ENCODE measurements at places on chromosomes 13 and 19. TPM values are rescaled to one million over a fixed set of nuclear protein-coding genes. Genes with fewer than 3 reads are reported as not detected.

The RUBCNL gene
- total RNA-seq, result 35.2 TPM

- DNase-seq, result no peak
Observed at GRCh38 chr19:30883071-30883470, 466.2 kb downstream of the TSHZ3 start.

DNA sequence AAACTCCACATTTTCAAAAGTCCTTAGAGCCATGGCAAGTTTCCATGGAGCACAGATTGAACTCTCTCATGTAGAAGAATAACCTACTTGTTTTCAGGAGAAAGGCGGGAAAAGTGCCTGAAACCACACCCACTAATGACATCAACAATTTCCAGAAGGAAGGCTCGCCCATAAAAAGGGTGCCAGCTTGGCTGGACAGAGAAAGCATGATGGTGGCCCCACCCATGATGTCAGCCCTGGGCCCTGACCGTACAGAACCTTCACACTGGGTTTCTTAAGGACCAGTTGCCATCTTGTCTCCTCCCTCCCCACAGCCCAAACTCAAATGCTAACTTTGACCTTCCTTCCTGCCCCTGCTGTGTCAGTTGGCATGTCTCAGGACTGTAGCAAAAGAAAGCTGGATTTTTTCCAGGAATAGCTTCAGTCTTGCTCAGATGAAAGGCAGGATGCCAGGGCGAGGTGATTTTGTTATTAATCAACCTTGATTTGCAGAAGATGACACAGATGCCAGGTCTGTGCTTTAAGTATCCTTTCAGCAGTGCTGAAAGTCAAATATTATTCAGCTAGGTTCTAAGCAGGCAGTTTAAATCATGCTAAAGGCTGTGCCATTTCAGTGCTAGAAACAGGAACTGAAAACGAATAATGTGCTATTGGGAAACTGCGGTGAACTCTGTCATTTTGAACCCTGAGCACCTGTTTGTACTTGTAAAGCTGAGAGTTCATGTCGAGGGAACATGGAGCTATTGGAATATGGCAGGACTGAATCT is 89.5 kb upstream of the RFC3 start:
- DNase-seq, result no peak

GRCh38 chr13:24740014-24740890 is 23.7 kb upstream of the RNF17 start:
- DNase-seq, result no peak

DNA sequence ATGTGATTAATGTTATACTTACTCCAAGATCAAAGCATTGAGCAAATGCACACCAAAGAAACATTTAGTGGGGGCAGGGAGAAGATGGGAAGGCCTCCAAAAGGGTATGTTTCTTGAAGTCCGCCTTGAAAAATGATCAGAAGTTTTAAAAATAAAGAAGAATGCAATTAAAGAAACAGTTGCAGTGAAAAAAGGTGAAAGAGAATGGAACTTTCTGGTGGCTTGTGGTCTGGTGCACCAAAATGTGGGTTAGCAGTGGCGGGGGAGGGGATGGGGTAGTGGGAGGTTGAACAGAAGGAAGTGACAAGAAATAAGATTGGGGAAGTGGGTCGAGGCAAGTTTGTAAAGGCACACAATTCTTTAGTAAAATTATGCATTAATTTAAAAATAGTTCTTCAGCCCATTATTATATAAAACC is 2.5 kb downstream of the LCP1 start:
- peak; percentile 58 for DNase-seq

- peak; percentile 13 for DNase-seq
Observed at GRCh38 chr19:19445911-19446361, 40.5 kb downstream of the GATAD2A start.

The CACNA1A gene
- 5.7 TPM for total RNA-seq

DNA sequence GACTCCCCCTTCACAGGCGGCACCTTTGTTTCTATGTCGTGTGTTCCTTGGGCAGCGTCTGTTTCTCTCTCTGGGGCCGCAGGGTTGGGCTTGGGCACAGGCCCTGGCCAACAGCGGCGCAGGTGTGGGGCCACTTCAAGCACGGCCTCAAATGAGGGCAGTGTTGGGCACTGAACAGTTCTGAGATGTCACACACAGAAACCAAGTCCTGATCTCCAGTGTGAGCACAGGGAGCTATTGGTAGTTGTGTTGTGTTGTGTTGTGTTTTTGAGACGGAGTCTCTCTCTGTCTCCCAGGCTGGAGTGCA is 42.7 kb downstream of the GATAD2A start:
- no peak for DNase-seq

DNA sequence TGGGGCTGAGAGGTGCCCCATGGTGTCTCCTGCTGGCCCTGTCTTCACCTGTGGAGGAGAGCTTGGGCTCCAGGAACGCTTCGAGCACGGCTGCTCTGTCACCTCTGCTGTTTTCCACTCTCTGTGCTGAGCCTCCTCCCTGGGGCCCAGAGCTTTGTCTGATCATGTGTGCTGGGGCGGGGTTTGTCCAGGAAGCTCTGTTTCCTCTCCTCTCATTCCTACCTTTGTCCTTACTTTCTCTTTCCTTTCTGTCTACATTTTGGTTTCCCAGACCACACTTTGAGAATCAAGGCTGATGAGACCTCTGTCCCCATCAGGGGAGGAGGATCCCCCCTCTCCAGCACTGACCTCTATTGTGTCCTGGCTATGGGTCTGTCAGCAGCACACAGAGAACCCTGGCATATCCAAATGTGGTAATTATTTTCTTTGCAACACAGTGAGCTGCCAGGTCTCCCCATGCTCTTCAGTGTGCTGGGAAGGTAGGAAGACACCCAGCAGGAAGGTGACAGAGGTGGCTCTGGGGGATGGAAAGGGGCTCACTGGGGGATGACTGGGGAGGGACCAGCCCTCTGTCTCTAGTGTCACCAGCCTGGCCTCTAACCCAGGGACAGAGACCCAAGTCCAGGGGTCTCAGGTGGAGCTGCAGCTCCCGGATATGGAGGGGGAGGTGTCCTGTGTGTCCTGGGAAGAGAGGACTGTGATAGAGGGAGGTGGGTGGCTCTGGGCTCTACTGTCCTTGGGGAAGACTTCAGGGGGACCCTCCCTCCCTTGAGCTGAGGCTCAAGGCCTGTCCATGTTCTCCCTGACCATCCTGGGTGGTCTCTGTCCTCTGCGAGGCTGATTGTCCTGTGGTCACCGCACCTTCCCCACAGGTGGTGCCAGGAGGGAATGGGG is at the start of gene CEACAM1:
CEACAM1 (minus strand) TSS at position 128 of the 894 bp plus-strand sequence; CDS start at position 21, 107 bp downstream.
- peak; percentile 86 for DNase-seq

The SOX1 gene
- 0.19 TPM for total RNA-seq

DNA sequence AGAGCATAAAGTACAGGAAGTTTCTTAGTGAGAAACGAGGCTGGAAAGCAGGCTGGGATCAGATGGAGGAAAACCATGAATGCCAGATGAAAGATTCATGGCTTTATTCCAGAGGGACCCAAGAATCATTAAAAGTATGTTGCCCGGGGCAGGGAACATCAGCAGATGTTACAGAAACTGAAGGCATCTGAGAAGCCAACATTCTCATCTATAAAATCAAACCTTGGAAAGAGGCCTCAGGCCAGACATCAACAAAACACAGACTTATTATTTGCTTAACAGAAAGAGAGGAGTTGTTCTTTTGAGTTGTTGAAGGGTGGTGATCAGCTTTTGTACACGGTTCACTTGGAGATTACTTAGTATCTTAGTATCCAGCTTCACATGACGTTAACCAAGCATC is 543.6 kb downstream of the RFC3 start:
- no peak for DNase-seq

GRCh38 chr19:53555352-53555751 is 17.4 kb downstream of the ZNF331 start:
- DNase-seq, result no peak

DNA sequence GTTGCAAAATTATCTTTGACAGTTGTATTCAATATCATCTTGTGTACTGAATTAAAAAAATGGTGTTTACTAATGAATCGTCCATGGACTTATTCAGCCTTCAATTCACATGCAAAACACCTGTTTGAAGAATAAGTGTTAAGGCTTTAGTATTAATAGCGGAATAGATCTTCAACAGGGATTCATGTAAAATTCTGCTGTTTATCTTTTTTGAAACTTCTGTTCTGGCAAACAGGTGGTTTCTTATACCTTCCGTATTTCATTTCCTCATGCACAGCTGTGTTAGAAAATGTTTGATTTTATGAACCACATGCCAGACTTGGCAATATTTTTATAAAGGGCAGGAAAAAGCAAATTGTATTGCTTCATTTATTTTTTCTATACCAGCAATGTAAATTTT is 255.7 kb downstream of the DACH1 start:
- no peak for DNase-seq

GRCh38 chr13:102814025-102814607 is 15.2 kb downstream of the BIVM start:
- DNase-seq, result no peak

All from mucosa of descending colon (tissue), 3 donors.